NCI-H1417 (cell line): ENCODE measurements at places on chromosomes 11 and 22.

DNA sequence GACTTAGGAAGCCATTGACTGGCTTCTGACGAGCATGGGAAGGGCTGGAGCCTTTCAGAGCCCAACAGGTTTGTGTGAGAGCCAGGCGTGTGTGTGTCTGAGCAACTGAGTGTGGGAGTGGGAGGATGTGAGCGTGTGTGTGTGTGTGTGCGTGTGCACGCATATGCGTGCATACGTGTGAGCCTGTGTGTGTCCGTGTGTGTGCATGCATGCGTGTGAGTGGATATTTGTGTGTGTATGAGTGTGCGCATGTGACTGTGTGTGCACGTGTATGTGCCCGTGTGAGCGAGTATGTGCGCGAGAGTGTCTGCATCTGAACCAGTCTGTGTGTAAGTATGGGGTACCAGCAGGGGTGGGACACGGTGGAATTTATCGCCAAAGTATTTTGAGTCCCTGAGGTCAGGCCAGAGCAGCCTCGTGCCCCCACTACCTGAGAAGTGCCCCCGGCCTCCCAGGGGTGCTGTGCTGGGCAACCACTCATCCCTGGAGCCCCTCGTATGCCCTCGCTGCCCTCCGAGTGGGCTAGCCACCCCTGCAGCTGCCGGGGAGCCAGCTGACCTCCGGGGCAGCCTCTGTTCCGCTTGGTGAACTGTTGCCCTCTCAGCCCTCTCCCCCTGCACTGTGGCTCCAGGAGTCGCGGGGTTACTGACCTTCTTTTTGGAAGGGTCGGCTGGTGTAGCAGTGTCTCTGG is 38.5 kb downstream of the LRP5 start:
- no peak for DNase-seq

DNA sequence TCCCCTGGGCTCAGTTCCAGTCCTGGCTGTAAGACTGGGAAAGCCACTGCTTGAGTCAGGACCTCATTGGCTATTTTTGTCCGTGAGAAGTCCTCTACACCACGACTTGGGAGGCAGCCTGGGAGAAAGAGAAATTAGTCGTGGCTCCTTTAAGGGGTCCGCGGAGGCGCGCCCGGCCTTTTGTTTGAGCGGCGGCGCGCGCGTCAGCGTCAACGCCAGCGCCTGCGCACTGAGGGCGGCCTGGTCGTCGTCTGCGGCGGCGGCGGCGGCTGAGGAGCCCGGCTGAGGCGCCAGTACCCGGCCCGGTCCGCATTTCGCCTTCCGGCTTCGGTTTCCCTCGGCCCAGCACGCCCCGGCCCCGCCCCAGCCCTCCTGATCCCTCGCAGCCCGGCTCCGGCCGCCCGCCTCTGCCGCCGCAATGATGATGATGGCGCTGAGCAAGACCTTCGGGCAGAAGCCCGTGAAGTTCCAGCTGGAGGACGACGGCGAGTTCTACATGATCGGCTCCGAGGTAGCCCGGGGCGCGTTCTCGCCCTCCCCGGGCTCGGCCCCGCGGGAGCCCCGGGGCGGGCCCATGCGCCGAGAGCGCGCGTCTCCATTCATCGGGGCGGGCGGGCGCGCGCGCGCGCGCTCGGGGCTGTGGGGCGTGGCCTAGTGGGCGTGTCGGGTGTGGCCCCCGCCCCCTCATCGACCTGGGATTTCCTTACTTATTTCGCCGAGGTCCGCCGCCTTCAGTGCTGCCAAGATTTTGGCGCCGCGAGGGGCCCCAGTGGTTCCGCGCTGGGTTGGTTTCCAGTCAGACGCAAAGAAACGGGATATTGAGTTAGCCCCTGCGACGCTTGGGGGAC is at the start of gene SMARCB1:
Gene SMARCB1, plus strand, starts transcription at position 215 of the 848 bp plus-strand sequence. Its CDS starts 204 bp downstream, at position 419.
- DNase-seq, result peak; percentile 89

DNA sequence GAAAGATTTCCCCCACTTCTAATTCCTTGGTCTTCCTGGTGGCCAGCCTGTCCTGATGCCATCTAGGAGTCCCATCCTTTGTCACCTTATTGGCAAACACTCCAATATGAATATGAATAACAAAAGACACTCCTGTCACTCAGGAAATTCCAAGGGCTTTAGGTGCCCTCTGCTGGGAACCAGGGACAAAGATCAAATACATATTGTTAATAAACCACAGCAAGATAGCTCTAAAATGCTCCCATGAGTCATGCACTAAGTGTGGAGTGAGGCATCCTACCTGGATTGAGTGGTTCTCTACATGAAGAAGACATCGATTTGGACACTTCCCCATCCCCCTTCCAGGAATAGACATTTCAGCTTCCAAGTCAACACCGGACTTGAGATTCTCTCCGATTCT is 823.6 kb downstream of the TBC1D22A start:
- DNase-seq, result peak; percentile 53

GRCh38 chr22:24983151-24983550 is 30.6 kb downstream of the KIAA1671 start:
- DNase-seq, result no peak

- DNase-seq, result peak; percentile 62
Measured at GRCh38 chr22:19941365-19942082, at the start of the genes COMT and TXNRD2. TSS of gene COMT (plus strand) at chr22:19941772. CDS start at chr22:19962527, 20,755 bp downstream. TSS of gene TXNRD2 (minus strand) at chr22:19941818. CDS start at chr22:19941803, 15 bp downstream.

DNA sequence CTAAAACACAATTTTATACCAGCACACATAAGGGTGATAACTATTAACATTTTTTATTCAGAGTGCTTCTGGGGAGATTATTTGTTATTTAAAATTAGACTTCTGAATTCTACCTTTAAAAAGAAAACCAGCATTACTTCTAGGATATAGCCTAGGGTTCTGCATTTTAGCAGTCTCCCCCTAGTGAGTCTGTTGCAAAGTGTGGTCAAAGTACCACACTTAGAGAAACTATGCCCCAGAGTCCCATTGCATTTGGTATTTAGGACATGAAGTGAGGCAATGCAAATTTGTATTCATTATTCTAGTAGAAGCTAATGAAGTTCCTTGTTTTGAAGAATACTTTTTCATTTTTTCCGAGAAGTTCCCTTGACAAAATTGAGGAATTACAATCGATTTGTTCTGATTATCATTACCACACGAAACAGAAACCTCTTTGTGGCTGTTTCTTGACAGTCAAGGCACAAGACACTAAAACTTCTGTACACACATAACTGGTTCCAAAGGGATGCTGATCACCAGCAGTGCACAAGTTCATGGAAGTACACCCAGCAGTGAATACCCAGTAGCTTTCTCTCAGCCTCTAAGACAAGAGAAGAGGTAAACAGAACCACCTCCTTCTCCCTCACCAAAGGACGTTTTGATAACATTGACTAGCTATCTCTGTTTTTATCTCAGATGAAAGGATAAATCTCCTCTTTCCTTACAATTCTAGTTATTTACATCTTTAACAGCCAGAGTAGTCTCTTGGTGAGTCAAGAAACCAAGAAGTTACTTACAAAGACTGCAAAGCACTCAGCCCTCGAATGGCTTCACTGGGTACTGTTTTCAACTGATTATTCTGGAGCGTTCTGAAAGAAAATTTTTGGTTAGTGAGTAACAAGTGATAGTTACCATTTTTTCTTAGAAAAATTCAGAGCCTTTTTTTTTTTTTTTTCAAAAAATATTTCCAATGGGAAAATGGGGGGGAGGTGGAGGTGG is 27.6 kb upstream of the CCDC34 start:
- no peak for DNase-seq

DNA sequence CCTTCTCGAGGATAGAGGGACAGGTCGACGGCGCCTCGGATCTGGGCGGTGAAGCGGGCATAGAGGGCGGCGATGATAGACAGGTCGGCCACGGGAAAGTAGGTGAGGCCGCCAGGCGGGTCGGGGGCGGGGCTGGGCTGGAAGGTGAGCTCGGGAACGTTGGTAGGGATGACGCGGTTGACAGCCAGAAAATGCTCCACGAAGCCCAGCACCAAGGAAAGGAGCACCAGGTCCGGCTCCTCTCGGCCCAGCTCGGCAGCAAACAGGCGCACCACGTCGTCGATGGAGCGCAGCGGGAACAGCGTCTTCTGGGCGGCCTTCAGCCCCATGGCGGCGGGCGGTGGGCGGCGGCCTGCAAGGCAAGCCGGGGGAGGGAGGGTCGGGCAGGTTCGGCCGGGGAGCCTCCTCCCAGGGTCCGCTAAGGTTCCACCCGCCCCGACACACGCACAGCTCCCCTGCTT is 540 bp downstream of the MEN1 start:
- peak; percentile 63 for DNase-seq

- no peak for DNase-seq
Measured at GRCh38 chr11:90635151-90635550, 412.3 kb upstream of the CHORDC1 start.

DNA sequence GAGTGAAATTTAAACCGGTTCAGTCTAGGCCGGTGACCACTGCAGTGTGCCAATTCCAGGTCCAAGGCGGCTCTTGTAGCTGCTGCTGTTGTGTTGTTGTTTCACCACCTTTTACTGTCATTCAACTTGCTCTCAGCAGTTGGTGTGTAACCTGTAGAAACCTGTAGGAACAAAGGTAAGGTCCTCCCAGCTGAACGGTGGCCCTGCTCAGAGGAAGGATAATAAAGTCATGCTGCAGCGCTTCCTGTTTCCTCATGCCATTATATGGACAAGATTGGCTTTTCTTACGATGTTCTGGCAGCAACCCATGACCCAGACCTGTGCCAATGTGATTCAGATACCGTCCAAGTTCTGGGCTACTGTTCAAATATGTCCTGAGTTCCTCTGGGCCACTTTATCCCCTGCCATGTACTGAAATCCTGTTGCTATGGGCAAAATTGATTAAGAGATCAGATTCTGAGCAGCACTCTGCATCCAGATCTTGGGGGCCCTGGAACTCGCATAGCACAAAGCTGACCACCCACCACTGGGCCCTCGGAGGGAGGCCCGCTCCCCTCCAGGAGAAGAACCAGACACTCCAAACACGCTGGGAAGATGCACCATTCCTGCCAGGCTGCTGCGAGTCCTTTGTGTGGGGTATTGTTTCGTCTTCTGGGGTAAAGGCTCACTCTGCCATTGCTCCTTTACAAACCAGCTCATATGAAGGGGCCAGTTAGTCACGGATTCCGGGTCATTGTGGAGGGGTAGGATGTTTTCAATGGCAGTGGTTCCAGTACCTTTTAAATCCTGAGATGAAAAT is 13.2 kb downstream of the FAM181B start:
- no peak for DNase-seq

- no peak for DNase-seq
Measured at GRCh38 chr11:64674774-64675173, 48.2 kb downstream of the NRXN2 start.

DNA sequence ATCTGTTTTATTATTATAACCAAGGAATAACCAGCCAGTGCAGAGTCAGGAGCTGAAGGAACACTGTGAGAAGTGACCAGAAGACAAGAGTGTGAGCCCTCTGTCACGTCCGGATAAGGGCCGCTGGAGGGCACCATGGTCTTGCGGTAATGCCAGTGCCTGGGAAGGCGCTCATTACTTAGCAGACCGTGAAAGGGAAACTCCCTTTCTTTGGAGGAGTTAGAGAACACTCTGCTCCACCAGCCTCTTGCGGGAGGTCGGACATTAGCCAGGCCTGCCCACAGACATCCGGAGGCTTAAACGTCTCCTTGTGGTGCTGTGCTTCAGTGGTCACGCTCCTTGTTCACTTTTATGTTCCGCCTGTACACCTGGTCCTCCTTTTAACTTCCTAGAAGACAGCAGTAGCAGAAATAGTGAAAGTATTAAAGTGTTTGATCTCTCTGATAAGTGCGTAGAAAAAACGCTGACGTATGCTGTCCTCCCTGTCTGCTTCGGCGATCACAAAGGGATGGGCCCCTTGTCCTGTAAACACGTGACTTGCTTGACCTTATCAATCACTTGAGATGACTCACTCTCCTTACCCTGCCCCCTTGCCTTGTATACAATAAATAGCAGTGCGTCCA is 120.6 kb upstream of the LMO1 start:
- no peak for DNase-seq

- peak; percentile 55 for DNase-seq
Measured at GRCh38 chr11:95229993-95230809, 801 bp downstream of the SESN3 start.

- DNase-seq, result peak; percentile 39
Measured at GRCh38 chr11:64745521-64746328, 1.8 kb upstream of the RASGRP2 start.

GRCh38 chr22:41917903-41918791 is 3.3 kb upstream of the SHISA8 start:
- DNase-seq, result peak; percentile 24

DNA sequence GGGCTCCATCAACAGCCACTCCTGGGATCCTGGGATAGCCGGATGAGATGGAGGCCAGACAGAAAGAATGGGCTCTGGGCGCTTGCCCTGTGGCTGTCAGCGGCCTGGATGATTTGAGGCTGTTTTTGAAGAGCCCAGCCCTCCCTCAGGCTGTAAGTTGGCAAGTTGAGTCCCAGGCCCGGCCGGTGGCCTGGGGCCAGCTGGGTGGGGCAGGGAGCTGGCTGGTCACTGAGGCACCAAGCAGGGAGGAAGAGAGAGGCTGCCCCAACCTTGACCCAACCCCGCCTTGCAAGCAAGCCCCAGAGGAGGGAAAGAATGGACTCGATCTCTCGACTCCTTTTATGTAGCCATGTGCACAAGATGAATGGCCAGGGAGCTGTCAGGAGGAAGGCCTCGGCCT is 34.9 kb downstream of the RIBC2 start:
- DNase-seq, result no peak

- DNase-seq, result no peak
Measured at GRCh38 chr11:80625563-80625962, 1184.7 kb upstream of the TENM4 start.

DNA sequence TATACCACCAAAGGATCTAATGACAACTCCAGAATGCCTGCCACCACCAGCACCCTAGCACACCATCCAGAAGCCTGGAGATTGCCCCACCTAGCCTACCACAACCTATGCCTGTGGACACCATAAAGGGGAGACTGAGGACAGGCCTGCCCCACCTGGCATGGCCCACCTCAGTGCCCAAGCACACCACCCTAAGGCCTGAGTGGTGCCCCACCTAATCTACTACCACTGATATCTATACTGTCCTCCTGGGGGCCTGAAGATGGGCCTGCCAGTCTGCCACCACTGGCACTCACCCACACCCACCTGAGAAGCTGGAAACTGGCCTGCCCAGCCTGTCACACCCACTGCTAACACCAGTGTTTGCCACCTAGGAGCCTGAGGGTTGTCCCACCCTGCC is 31.8 kb downstream of the SAA4 start:
- no peak for DNase-seq

GRCh38 chr11:31397239-31397834 is 27.7 kb downstream of the DNAJC24 start:
- DNase-seq, result peak; percentile 43

- DNase-seq, result no peak
Measured at GRCh38 chr22:20463324-20464095, 25.9 kb upstream of the SCARF2 start.

GRCh38 chr11:45765836-45766235 is 39.1 kb upstream of the SLC35C1 start:
- no peak for DNase-seq

DNA sequence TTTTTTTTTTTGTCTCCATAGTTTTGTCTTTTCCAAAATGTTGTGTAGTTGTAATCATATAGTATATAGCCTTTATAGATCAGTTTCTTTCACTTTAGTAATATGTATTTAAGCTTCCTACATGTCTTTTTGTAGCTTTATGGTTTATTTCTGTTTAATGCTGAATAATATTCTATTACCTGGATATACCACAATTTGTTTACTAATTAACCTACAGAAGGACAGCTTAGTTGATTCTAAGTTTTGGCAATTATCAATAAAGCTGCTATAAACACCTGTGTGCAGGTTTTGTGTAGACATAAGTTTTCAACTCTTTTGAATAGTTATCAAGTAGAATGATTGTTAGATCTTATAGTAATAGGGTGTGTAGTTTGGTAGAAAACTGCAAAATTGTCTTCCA is 130.3 kb upstream of the CARD18 start:
- no peak for DNase-seq

GRCh38 chr22:24948356-24949202 is 2.1 kb upstream of the LHFPL7 start:
- no peak for DNase-seq
